Fibroblast of skin of left quadriceps (primary cell): ENCODE measurements at places on chromosomes 11 and 22.

- no peak for DNase-seq
These were observed 117.5 kb downstream of the SNX19 start for GRCh38 chr11:130798801-130799200.

GRCh38 chr11:101096036-101096704 lies 33.4 kb downstream of the PGR start:
- DNase-seq, result no peak

DNA sequence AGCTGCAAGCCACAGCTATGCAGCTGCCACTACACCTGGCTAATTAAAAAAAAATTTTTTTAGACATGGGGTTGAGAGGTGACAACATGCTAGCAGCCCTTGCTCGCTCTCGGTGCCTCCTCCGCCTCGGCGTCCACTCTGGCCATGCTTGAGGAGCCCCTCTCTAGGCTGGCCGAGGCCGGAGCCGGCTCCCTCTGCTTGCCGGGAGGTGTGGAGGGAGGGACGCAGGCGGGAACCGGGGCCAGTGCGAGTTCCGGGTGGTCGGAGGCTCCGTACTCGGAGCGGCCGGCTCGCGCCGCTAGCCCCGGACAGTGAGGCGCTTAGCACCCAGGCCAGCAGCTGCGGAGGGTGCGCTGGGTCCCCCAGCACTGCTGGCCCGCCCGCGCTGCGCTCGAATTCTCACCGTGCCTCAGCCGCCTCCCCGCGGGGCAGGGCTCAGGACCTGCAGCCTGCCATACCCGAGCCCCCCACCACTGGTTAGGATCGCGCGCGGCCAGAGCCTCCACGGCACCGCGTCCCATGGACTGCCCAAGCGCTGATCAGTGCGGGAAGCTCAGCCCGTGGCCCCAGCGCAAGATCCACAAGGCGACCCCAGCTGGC lies 10.7 kb downstream of the MYO18B start:
- DNase-seq, result no peak

DNA sequence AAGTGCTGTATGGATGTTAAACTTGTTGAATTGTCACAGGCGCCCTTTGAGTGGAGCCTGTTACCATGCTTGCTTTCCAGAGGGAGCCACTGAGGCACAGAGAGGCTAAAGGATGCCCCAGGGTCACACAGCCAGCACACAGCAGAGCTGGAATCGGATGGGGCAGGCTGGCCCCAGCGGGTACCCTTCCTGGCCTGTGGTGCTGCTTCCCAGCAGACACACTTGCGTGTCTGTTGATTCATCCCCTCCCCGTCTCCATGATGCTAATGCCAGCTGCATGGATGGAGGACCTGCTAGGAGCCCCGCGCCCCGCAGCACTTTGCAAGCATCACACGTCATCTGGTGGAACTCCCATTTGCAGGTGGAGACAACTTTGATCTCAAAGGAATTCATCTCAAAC lies 52.4 kb upstream of the SHISAL1 start:
- no peak for DNase-seq

DNA sequence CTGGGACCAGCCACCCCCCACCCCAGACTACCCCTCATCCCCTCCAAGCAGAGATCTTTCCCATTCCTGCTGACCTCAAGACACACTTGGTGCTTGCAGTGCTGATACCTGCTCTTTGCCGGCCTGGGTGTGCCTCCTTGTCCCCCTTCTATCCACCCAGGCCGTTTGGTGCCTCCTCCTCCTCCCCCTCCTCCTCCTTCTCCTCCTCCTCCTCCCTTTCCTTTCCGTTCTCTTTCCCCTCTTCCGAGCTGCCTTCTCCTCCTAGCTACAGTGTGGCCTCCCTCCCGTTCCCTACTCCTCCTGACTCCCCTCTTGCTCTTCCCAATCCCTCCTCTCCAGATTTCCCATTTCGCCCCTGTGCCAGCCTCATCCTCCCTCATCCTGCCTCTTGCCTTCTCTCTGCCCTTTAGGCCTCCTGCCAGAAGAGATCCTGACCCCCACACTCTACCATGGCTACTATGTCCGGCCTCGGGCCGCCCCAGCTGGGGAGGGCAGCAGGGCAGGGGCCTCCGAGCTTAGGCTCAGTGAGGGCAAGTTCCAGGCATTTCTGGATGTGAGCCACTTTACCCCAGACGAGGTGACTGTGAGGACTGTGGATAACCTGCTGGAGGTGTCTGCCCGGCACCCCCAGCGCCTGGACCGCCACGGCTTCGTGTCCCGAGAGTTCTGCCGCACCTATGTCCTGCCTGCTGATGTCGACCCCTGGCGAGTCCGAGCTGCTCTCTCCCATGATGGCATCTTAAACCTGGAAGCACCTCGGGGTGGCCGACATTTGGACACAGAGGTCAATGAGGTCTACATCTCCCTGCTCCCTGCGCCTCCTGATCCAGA lies 712 bp downstream of the HSPB2 start:
- DNase-seq, result no peak

- DNase-seq, result no peak
These were observed 39.4 kb downstream of the SWAP70 start for GRCh38 chr11:9703280-9703679.

DNA sequence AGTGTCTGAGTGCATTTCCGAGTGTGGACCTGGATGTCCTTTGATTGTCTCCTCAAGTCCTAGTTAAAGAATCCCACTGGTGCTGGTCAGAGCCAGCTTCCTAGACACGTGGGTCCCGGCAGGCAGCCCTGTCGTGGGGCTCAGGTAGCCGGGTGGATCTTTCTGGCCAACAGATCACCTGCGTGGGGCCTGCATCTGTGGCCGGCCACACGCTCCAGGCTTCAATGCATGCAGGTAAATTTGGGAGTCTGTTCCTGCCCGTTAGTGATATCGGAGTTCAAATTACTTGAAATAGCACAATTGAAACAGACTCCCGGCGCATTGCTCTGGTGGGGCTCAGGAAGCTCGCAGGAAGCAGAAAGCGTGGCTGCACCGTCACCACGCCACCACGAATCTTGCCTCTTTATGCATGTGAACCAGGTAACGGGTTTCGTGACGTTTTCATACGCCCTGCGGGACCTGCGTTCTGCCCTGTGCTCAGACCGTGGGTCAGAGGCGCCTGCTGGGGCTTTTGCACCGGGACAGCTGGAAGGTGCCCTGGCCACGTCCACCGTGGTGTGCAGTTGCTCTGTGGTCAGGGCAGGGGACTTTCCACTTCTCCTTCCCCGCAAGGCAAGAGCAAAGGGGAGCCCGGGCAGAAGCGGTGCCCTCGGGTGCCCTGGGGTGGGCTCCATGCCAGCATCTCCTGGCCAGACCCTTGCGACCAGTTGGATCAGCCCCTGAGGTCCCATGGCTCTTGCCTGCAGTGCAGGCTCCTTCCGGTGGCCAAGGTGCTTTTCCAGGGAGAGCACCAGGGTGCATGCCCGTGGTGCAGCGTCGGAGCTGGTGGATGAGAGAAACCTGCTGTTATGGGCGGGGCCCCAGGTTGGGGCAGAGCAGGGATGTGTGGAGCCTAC lies 803.5 kb downstream of the BRD1 start:
- no peak for DNase-seq

GRCh38 chr11:36718451-36718850 lies 120.4 kb upstream of the RAG2 start:
- no peak for DNase-seq

DNA sequence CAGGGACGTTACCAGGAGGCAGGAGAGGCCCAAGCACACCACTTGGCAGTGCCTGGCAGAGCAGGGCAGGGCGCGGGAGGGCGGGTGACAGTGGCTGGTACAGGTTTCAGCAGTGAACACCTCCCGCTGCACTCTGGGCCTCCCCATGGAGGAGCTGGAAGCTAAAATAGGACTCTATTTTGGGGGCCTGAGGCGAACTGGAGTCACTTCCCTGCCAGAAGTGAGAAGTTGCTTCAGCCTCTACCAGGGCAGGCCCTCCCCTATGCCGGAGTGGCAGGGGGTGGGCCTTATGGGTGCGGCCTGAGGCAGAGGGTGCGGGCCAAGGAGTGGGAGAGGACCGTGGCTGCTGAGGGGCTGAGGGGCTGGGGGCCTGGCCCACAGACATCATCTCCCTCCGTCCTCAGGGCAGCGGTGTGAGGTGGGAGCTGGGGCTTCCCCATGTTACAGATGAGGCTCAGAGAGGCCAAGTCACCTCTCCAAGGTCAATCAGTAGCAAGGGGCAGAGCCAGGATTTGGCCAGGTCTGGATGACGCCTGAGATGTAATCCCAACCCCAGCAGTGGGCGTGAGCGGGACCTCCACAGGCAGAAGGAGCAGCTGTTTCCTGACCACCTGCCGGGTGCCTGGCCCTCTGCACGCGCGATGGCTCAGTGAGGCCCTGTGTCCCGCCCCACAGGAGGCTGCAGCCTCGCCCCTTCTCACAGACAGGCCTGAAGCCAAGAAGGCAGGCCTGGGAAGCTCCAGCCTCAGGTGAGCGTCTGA lies 39.3 kb downstream of the KCNJ4 start:
- no peak for DNase-seq

DNA sequence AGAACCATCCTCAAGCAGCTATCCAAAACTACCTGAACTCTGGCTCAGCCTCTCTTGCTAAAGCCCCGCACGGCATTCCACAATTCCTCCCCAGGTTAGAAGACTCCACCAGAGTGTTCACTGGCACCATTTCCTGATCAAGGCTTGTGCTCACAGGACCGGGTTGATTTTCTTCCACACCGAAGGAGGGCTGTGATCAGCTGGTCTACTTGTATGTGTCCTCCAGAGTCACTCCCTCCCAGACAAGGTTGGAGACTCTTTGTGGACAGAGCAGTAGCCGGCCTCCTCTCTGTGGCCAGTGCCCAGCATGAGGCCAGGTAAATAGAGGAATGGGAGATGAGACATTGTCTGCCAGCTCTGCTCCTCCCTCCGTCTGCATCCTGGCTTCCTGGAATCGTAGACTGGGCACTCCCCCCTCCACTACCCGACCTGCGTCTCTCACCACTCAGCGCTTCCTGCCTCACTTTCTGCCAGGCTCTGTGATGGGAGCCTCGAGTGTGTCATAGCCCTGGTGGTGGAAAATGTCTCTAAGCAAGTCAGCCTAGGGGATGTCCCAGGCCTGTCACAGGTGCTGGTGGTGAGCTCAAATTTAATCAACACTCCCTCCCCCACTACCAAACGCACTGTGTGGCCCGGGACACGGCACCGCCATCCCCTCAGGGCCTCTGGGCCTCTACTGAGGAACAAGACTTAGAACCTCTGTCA lies 12.5 kb upstream of the TMPRSS6 start:
- DNase-seq, result no peak

GRCh38 chr11:29629286-29629685 lies 387.5 kb downstream of the KCNA4 start:
- no peak for DNase-seq

DNA sequence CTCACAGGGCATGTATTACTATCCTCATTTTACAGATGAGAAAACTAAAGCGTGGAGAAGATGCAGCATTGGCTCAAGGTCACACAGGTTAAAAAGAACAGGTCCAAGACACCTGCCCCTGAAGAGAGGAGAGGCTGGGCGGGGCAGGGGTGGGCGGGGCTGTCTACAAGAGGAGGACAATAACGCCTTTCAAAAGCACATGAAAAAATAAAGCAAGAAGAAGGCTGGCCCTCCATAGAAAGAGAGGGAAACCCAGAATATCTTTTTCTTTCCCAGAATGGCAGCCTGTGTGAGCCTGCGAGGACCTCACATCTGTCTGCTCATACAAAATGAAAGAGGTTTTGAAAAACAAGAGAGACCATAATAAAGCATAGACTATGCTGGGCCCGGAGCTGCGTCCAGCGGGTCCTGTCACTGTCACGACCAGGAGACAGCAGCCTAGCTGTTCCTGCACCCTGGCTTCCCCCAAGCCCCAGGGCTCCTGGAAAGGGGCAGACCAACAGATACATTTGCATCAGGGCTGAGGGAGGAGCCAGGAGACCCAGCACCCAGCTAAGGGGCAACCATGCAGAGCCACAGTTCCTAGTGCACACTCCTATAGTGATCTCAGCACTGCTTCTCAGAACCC lies 61.6 kb downstream of the DSCAML1 start:
- no peak for DNase-seq

GRCh38 chr22:48284671-48285070 lies 1522.2 kb downstream of the TBC1D22A start:
- no peak for DNase-seq

DNA sequence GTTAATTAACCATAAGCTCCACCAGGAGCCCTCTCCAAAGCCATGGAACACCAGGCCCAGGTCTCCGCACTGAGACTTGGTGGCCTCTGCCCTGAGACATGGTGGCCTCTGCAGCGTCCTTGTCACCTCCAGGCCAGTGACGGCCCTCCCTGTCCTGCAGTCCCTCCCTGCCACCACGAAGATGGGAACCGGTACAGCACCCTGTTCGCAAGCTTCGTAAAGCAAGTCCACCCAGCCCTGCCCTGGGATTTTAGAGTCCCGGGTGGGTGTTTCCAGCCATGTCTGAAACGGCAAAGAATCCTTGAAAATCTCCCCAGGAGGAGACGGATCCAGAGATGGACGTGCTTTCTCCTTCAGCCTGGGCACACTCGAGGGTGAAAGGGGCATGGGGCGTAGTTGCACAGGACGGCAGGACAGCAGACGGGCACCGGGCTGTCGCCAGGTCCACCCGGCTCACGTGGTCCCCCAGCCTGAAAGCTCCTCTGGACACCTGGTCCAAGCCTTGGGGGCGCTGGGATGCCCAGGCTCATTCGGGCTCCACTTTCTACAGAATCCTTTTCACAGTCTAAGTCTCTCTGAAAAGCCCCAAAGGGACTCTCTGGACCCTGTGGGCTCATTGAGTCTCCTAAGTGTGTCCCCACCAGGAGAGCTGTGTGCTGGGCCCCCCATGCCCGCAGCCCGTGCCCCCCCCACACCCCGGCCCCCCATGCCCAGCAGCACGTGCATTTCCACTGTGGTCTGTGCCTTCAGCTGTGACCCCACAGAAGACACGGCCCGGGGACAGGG lies 456.2 kb downstream of the BRD1 start:
- DNase-seq, result no peak

GRCh38 chr11:17494019-17494418 lies 17.4 kb upstream of the ABCC8 start:
- no peak for DNase-seq

GRCh38 chr22:49789289-49790141 lies 38.2 kb downstream of the BRD1 start:
- no peak for DNase-seq

DNA sequence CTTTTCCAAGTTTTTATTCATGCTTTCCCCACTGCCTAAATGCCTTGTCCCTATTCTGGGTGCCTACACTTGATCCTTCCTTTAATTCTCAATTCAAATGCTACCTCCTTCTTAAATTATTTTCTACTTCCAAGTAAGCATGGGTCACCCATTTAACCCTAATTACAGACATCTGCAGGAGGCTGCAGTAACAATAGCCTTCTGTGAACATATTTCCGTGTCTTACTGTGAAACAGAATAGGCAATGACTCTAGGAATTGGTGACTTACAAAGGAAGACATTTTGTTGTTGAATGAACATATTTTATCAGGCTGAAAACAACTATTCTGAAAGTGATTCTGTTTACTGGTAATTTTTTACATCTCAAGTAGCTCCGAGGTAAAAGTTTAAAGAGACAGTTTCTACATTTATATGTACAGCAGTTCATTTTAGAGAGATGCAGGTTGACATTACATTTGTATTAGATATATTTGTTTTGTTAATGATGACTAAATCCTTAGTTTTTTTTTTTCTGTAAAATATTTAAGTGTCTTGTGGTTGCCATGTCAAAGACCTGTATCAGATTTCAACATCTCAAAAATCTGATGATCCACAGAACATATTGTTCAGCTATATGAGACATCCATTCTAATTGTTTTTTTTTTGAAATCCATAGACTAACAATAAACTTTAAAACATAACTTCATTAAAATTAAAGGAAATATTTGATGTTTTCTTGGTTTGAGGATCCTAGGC lies 316.8 kb downstream of the CASP12 start:
- no peak for DNase-seq

- peak; percentile 39 for DNase-seq
These were observed 315.2 kb downstream of the BLID start for GRCh38 chr11:121800731-121801393.

- DNase-seq, result peak; percentile 73
These were observed 477.9 kb downstream of the MIAT start for GRCh38 chr22:27135031-27135981.
